Activated T-helper 1 cell treated with Interleukin-2 at 50 U/mL for 16 hours (primary cell): ENCODE measurements at places on chromosomes 6 and 20.

GRCh38 chr20:41432746-41433145 lies 66.1 kb upstream of the EMILIN3 start:
- DNase-seq = no peak

- no peak for DNase-seq
These were observed 3.9 kb downstream of the SLC29A1 start for GRCh38 chr6:44227148-44227793.

GRCh38 chr20:53647286-53647821 lies 53.7 kb upstream of the ZNF217 start:
- no peak for DNase-seq

- no peak for DNase-seq
These were observed 279.8 kb downstream of the TSHZ2 start for GRCh38 chr20:53252002-53252401.

DNA sequence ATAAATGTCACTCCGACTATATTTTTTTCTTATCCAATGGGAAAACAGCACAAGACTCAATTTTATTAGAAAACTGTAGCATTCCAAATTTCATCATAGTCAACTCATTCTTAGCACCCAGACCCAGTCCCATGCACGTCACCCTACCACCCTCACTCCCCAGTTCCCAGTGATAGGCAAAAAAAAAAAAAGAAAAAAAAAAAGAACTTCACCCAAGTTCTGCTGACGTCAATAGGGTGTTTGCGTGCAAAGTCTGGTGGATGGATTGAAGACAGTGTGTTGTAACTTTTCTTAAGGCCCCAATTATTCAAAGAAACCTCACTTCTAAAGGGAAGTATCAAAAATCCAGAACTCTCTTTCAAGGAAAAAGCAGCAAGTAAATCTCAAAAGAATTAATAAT lies 213.9 kb upstream of the PRDM1 start:
- no peak for DNase-seq

- no peak for DNase-seq
These were observed 15.5 kb downstream of the OVOL2 start for GRCh38 chr20:18042229-18042628.

GRCh38 chr6:7401075-7401474 lies 11.5 kb downstream of the RIOK1 start:
- no peak for DNase-seq

DNA sequence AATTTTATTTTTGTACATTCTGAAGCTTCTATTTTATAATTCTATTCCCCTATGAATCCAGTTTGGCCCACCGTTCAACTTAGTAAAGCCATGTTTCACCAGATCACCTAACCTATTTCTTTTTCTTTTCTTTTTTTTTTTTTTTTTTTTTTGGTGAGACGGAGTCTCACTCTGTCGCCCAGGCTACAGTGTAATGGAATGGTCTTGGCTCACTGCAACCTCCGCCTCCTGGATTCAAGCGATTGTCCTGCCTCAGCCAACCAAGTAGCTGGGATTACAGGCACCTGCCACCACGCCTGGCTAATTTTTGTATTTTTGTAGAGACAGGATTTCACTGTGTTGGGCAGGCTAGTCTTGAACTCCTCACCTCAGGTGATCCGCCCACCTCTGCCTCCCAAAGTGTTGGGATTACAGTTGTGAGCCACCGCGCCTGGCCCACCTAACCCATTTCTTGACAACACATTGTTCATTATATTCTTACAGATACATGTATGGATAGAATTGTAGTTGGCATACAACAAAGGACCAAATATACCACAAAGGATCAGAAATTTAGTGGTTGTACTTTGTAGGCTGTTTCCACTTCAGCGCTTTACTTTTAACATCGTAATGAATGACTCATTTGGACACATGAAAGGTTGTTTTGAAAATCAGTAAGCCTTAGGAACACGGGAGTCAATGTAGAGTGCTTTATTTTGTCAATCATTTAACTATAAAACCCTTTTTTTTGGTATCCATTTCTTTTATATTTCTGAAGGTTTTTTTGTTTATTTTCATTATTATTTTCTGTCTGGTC lies 63.2 kb downstream of the GJA1 start:
- DNase-seq = no peak

DNA sequence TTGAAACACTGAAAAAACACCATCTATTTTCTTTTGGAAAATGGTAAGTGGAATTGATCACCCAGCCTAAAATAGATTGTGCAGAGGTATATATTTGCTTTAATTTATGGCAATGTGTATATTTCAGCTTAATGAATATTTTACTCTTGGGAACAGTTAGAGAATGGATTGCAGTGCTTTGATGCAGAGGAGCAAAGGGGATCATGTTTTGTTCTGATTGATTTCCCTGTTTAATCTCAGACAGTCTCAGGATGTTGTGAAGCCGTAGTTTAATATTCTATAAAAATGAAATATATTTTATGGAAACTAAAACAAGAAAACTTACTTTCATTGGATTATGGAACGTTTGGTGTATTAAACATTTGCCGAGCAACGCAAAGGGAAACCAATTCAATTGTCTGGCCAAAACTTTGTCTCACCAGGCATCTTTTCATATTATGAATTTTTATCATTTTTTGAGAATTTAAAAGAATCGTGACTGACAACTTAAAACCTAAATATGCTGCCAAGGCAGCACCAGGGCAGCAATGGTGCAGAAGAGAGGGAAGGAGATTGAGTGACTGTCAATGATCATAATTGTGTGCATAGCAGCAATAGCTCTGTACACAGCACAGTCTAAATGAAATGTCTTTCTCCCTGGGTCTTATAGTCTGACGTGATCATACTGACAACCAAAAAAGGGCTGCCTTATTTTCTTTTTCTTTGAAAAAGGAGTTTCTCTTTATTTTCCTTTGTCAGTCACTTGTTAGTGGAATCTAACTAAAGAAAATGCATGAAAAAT lies 105.5 kb upstream of the EPHA7 start:
- DNase-seq = no peak

GRCh38 chr6:110589865-110590513 lies 113.6 kb upstream of the SLC22A16 start:
- DNase-seq = no peak

DNA sequence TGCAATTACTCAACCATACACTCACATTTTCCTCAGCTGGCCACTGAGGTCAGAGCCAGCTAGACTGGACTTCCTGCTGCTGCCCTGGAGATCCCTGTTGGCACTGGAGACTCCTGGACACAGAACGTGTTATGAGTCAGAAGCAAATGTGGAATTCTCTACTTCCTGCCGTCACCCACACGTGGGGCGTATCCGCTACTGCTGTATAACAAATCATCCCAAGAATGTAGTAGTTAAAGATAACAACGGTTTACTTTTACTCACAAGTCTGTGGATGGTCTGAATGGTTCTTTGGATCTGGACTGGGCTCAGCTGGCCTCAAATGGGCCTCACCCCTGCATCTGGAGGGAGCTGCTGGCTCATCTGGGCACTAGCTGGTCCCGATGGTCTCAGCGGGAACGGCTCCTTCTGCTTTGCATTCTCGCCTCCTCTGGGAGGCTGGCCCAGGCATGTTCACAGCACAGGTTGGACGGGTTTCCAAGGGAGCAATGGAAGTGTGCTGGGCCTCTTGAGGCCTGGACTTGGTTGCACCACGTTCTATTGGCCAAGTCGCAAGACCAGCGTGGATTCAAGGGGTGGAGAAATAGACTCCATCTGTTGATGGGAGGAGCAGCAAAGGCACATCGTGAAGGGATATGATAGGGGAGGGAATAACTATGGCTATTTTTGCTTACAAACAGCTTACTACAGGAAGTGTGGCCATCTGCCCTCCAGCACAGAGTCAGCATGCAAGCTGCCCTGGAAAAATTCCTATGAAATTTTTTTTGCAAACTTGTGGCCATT lies 118.5 kb downstream of the SNX5 start:
- no peak for DNase-seq

DNA sequence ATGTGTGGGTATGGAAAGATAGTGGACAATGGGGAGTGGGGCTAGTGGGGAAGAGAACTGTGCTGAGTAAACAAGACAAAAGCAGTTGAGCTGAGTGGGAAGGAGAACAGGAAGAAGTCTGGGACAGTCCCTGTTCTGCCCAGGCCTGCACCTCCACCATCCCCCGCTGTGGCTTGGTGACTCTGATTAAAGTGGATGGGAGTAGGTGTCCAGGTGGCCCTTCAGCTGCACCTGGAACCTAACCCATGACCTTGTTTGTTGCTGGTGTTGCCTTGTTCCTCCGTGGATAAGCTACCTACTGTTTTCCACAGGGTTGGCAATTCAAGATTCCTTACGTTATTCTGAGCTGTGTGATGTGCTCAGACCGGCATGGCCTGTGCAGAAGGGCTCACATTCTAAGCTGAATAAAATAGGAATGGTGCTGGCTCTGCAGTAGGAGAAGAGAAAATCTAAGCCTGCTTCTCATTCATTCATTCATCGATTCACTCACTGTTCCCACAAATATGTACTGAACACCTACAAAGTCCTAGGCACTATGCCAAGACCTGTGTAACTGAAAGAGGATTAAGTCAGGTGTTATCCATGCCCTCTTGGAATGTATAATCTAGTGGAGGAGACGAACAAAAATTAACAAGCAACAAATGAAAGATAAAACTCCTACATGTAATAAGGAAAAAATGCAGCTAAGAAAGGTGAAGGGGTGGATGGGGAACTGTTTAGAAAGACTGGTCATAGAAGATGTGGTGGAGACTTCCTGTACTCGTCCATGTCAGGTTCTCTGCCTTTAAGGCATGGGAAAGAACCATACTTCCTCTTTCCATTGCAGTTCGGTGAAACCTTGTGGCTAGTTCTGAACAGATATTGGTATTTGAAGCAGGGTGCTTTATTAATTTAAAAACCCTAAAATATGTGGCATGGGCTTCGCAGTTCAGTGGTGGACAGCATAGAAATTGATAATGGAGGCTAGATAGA lies 10.1 kb upstream of the CALHM6 start:
- no peak for DNase-seq

- DNase-seq = no peak
These were observed 52.9 kb upstream of the DEFB112 start for GRCh38 chr6:50102676-50103075.

DNA sequence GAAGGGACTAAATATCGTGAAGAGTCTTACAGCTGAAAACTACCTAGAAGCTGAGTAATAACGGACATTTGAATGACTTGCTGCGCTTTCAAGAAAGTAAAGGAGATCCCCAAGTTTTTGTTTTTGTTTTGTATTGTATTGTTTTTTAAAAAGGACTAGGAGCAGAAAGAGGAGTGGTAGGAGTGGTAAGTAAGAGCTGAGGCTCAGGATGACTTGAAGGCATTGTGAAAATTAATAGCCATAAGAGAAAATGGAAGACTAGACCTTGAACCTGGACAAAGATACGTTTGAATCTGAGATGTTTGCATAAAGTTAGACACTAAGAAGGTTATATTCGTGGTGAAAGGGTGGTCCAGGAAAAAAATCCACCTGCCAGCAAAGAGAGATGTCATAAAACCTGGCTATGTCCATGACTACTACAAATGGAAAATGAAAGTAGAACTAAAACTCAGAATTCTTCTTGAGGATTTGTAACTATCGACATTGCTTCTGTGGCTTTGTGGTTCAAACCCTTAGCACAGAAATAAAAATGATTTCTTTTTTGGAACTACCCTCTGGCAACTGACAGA lies 824.8 kb upstream of the FLRT3 start:
- no peak for DNase-seq

GRCh38 chr20:11234608-11235007 lies 560.8 kb upstream of the JAG1 start:
- DNase-seq = no peak

DNA sequence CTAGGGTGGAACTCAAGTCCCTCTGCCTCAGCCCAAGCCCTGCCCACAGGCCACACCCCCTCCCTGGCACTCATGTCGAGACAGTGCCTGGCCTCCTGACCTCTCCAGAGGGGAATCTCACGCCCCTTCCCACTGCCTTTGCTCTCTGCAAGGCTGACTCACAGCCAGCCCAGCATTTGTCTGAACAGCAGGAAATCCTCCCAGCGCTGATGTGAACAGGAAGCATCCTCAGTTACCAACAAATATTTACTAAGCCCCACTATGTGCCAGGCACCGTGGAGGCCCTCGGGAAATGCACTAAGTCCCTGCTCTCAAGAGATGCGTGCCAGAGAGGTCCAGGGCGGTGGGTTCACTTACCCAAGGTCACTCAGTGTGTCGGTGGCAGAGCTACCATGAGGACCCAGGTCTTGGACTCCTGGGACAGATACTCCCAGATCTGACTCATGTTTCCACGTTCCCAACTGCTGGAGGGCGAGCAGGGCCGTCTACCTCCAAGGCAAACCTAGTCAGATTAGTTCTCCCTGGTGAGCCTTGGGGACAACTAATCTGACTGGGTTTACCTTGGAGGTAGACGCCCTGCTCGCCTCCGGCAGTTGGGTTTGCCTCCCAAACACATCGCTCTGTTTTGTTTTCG lies 7.8 kb downstream of the ADA start:
- DNase-seq = peak; percentile 30

GRCh38 chr6:43942011-43942442 lies 172.0 kb downstream of the VEGFA start:
- no peak for DNase-seq

DNA sequence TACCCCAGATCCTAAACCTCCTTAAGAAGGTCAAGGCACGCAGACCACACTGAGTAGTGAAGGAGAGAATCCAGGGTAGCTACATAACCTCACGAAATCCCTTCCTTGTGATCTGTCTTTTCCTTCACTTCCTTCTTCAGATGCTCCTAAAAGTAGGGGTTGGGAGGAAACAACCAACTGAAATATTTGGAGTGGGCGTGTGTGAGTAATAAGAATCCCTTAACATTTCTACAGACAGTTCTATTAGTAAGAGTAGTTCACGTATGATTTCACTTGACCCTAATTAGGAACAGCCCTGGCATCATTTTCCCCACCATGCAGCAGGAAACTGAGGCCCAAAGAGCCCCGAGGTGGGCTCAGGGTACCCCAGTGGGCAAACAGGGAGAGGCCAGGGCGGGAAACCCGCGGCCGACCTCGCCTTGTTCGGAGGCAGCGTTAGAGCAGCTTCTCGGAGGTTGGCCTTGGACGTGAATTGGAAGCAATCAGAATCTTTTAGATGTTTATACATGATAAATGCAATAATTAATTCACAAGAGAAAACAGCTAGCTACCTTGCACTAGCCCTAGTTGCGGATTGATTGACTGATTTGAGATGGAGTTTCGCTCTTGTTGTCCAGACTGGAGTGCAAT lies 859 bp upstream of the RAE1 start:
- no peak for DNase-seq

DNA sequence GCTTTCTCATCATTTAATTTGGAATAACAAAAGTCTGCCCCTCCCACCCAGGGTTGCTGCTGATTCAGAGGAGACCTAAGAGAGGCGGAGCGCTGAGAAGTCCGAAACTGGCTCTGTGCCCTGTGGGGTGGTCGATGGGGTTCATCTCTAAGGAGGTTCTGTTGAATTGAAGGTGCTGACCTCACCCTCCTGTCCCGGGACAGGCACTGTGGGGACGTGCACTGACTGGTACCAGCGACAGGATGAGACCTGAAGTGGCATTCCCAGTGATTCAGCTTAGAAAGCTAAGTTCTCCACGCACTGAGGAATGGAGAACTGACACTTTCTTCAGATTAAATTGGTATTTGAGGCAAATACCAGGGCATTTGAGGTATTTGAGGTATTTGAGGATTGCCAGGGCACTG lies 1.3 kb downstream of the GUCA1B start:
- DNase-seq = no peak

GRCh38 chr6:146543940-146544615 lies 445 bp downstream of the RAB32 start:
- no peak for DNase-seq
